ENCODE measurements at places on chromosomes 7 and 10. TPM values are rescaled to one million over a fixed set of nuclear protein-coding genes. Genes with fewer than 3 reads are reported as not detected.

NRG3 gene
- polyA plus RNA-seq = 0.11 TPM

ACTL6B gene
- 0.67 TPM for polyA plus RNA-seq

NRBF2 gene
- 13.2 TPM for polyA plus RNA-seq

RNF148 gene
- polyA plus RNA-seq = not detected

CDC14C gene
- not detected for polyA plus RNA-seq

RAPGEF5 gene
- 1.8 TPM for polyA plus RNA-seq

ADAM22 gene
- 4.8 TPM for polyA plus RNA-seq

PNLIPRP2 gene
- polyA plus RNA-seq = not detected

CPED1 gene
- polyA plus RNA-seq = 4.4 TPM

MAD1L1 gene
- polyA plus RNA-seq = 46.2 TPM
